ENCODE measurements at places on chromosomes 12 and 14.

DNA sequence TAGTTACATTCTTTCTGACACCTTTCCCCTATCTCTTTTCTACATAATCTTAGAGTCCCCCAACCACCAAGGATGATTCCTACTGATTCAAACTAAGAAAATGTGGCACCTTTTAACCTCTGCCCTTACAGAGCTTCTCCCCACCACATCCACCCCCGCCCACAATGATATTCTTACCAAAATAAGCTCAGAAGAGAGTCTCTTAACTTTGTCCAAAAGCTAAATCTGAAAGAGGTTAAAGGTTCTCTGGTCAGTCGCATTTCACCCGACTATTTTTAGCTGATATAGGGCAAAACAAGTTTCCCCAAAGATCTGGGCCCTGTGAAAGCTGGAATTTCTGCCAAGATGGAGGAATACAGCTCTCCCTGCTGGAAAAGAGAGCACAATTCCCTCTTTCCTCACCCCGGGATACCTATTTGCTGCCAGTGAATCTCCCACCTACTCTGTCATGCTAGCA is 128.6 kb downstream of the ZFP36L1 start:
- no peak for DNase-seq

- no peak for DNase-seq
Observed at GRCh38 chr12:100302081-100302480, 35.1 kb downstream of the SCYL2 start.

GRCh38 chr12:90690120-90690519 is 264.9 kb downstream of the CCER1 start:
- no peak for DNase-seq

- no peak for DNase-seq
Observed at GRCh38 chr12:90167518-90168208, 459.0 kb upstream of the ATP2B1 start.

GRCh38 chr14:105700622-105701288 is 174.4 kb downstream of the TMEM121 start:
- DNase-seq: no peak

DNA sequence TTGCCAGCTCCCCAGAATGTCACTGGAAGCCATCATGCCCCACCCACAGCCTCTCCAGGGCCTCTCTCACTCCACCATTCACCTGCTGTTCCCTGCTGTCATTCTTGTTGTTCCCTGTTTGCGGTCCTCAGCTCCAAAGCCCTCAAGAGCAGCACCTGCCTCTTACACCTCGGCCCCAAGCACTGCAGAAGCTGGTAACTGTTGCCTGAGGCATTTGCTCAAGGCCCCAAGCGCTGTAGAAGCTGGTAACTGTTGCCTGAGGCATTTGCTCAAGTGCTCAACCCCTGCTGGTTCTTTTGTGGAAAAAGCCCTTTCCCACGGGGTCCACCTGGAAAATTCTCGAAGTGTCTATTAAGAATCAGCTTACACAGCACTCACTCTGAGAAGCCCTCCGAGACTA is 78.0 kb downstream of the ARL6IP4 start:
- no peak for DNase-seq

- no peak for DNase-seq
Observed at GRCh38 chr14:47442211-47442610, 233.2 kb downstream of the MDGA2 start.

DNA sequence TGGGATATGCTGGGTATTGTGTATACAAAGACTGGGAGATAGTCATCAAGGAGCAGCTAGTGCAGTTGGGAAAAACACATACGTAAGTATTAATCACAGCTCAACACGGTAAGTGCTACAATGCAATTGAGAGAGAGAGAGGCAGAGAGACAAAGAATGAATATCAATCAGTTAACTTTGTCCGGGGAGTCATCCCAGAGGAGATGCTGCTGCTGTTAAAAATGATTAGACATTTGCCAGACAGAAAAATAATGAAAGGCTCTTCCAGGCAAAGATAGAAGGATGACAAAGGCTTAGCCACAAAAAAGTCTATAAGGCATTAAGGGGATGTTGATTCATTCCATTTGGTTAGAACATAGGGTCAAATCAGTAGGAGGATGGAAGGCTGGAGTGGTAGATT is 45.1 kb downstream of the AKAP6 start:
- no peak for DNase-seq

- DNase-seq: no peak
Observed at GRCh38 chr12:58833853-58834252, 86.5 kb downstream of the LRIG3 start.

DNA sequence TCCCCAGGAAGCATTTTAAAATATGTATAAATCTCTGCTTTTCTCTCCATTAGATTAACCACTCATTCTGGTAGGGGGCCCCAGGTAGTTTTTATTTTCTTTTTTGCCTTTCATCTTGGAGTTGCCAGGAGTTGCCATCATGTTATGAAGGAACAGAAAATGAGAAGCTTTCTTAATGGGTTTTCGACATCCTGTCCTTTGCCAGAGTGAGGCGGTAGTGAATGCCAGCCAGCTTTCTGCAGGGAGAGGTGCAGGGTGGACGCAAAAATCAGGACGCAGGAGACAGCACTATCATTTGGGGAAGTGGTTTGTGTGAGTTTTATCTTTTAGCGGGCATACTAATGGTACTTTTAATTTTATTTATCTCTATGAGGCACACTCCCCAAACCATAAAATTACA is 1.7 kb downstream of the RASSF8 start:
- DNase-seq: no peak

Measured in activated CD4-positive, alpha-beta T cell treated with anti-CD3 and anti-CD28 coated beads for 1 hour (primary cell).